Caco-2 (cell line): ENCODE measurements at places on chromosomes 2 and 18.

GRCh38 chr18:77012806-77013541 lies 119.6 kb downstream of the MBP start:
- no peak for DNase-seq

- no peak for DNase-seq
These were observed 84.1 kb downstream of the HS6ST1 start for GRCh38 chr2:128234613-128235012.

DNA sequence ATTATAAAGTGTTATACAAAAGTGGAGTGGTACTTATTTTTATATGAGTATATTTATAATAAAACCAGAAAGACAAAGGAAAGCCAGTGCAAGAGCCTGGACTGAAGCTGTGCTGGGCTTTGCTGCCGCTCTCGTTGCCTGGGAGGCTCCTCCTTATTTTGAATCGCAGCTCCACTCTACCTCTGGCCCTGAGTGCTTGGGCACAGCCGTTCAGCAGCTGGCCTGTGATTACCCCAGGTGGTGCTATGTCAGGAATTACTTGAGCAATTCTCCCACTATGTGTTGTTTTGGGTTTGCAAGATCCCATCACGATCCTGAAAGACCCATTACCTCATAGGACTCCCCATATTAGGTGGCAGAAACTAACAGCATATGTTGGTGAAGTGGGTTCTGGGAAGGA lies 53.0 kb upstream of the LCLAT1 start:
- no peak for DNase-seq

DNA sequence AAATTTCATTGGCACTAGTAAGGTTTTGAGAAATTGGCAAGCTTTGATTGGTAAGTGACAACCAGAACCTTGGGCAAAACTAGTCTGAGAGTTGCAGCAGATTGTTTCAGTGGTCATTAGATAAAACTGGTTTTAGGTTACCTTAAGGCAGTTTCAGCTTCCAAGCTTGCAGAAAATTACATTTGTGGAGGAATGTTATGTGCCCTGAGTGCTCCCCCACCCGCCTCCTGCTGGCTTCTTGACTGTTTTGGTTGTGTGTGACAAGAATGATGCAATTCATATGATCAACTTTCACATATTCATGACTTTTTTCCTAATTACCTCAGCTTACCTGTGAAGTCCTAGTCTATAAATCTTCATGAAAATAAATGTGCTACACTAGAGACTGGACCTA lies 599.5 kb upstream of the ZNF804A start:
- no peak for DNase-seq

- DNase-seq = no peak
These were observed 38.6 kb downstream of the RAMP1 start for GRCh38 chr2:237898057-237898414.

- DNase-seq = no peak
These were observed 44.3 kb downstream of the SNRPD1 start for GRCh38 chr18:21656402-21656801.

- no peak for DNase-seq
These were observed 78.9 kb downstream of the AAK1 start for GRCh38 chr2:69564604-69565003.
